Hematopoietic multipotent progenitor cell treated with erythropoietin and hydrocortisone succinate and interleukin-3 and kit ligand, for 6 days (in vitro differentiated cells): ENCODE measurements at places on chromosomes 16 and 17.

DNA sequence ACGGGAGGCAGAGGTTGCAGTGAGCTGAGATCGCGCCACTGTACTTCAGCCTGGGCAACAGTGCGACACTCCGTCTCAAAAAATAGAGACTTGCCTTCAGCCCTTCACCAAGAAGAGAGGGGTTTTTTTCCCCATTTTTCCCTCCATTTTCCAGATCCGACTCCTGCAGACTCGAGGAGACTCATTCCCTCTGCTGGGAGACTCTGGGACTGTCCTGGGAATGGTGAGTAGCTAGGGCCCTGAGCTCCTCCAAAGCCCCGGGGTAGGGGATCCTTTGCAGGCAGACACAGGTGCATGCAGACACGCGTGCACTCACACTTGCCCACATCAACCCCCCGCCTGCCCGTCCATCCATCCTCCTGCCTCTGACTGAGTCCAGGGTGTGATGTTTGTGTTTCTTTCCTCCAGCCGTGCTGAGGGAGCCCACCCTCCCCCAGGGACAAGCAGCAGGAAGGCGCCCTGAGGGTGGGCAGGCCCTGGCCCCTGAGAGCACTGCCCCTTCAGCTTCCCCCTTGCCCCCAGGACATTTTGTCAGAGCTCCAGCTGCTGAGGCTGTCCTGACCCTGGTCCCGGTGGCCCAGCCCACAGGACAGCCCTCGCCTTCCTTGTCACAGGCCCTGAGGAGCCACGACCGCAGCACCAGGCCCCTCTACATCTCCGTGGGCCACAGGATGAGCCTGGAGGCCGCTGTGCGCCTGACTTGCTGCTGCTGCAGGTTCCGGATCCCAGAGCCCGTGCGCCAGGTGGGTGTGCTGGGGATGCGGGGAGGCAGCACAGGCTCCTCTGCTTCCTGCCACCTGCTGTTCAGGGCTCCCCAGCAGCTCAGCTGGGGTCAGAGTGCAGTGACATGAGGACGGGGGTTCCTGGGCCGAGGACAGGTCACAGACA is 10.2 kb downstream of the ENDOV start:
- no peak for DNase-seq

DNA sequence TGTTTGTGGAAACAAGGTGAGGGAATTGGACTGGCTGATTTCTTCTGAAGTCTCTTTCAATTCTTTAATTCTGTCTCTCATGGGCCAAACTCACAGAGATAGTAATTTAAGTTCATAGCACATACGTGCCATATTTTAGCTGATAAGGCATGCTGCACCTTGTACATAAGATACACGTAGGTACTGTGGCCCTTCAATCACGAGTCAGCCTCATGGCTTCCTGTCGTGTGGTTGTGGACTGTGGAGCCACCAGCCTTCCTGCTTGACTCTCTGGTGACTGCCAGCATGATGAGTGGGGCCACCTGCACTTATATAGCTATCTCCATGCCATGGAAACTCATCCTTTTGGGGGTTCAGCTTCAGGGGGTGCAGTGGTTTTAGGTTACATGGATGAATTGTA is 25.1 kb downstream of the KSR1 start:
- peak; percentile 69 for DNase-seq

DNA sequence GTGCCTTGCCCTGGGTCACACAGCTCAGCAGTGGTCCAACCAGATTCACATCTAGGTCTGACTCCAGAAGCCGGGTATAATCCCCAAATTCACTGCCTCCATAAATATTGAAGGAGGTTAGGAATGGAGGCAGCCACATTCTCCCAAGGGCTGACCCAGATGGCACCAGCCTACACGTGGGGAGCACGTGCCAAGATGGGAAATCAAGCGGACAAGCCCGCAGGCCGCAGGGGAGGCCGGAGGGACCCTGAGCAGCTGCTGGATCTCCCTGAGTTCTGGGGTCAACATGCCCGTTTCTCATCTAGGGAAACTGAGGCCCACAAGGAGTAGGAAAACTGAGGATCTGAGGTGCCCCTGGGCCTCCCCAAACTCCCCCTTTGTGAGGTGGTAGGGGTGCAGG is 32.2 kb upstream of the CNEP1R1 start:
- DNase-seq: no peak

DNA sequence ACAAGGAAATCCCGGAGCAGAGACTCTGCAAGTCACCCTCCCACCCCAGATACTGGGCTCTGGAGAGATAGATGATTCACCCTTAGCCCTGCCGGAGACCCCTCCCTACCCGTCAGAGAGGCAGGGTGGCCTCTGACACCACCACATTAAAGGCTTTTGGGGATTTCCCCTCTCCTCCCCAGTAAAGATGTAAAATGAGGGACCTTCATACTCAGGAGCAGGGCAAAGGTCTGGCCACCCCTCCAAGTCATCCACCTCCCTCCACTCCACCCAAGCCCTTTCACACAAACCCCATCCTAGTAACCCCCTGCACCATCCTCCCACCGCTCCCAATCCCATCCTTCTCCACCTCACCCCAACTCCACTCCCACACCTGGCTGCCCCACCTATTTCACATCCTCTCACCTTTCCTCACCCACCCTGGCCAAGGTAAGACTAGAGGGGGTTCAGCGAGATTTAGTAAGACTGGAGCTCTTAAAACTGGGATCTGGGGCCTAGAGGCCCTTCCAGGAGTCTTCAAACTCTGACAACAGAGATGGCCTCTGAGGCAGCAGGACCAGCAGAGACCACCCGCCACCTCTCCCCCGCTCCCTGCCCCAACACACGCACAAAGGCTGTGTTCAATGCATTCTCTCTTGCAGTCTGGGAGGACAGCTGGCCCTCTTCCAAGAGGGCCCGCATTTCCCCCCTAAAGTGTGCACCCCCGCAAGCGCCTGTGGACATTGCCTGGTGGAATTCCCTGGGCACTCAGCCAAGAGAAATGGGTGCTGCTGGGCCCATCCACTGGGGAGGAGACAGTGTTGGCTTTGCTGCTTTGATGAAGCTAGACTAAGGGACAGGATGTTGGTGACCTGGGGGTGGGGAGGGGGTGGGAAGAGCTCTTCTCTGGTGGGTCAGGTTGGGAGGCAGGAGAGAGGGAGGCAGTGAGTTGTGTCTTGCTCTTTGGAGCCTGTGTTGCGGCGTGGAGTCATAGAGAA is 1.1 kb downstream of the ABAT start:
- DNase-seq: no peak

- DNase-seq: no peak
Measured at GRCh38 chr16:27811881-27812280, 251.6 kb downstream of the GSG1L start.

DNA sequence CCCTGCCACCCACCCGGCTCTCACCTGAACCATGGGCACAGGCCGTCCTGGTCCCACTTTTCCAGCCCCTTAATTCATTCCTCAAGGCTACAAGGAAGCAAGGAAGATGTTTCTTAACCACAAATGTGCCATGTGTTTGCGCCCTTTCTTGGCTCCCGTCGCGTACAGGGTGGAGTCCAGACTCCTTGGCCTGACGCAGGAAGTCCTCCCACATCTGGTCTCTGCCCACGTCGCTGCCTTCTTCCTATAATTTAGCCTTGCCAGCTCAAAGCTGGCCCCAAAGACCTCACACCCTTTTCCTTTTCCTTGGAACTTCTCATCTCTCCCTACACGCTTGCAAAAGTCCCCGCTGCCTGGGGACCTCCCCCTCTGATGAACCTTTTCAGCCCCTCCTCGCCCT is 38.8 kb upstream of the BHLHA9 start:
- peak; percentile 41 for DNase-seq

DNA sequence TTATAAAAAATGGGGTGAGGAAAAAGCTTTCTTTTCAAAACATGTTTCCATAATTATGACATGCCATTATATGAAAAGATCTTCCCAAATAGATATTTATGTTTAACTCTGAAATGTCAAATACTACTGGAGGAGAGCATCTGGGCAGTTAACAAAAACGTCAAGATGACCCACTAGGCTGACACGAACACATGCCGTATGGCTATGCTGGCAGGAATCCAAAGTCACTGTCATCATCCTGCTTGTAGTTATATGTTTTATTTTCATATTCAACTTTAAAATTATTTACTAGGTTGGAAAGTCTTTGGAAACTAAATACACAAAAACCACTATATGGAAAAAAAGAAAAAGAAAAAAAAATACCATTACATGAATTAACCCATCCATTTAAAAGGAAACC is 27.3 kb downstream of the ANKFY1 start:
- no peak for DNase-seq

- DNase-seq: no peak
Measured at GRCh38 chr16:56777001-56777400, 47.1 kb downstream of the NUP93 start.

- no peak for DNase-seq
Measured at GRCh38 chr17:12164085-12164484, 143.4 kb downstream of the MAP2K4 start.

GRCh38 chr17:78611607-78612006 is 34.4 kb upstream of the DNAH17 start:
- no peak for DNase-seq

DNA sequence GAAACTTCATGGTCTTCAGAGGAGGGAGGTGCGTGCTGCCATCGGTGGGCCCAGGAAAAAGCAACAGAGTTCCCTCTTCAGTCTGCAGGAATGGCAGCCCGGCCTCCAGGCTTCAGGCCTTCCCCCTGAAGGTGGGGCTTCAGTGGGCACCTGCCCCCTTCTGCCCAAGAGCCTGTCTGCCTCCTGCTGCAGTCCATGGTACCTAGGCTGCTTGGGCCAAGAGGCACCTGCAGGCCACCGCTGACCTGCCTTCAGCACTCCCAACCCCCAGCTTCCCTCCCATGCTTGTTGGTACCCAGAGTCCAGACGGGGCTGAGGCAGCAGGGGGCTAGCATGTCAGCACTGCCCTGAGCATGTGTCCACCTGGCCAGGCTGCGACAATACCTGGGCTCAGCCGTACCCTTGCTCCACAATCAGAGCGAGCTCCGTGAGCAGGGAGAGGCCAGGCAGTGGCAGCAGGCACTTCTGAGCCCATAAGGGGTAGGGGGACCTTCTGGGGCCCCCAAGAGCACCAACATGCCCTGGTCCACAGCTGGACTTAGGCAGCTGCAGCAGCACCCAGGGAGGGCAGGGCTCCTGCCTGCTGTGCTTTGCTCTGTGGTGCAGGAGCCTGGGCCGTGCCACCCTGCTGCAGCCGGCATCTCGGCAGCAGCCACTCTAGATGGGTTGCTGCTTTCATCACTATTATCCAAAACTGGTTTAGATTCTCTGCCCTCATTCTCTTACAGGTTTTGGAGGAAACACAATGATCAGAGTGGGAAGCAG is 77.2 kb upstream of the AKTIP start:
- no peak for DNase-seq

GRCh38 chr16:769184-769784 is 8.8 kb downstream of the MSLN start:
- DNase-seq: no peak

GRCh38 chr16:79601092-79601930 is 774 bp upstream of the MAF start:
- DNase-seq: peak; percentile 12

- DNase-seq: no peak
Measured at GRCh38 chr17:71395901-71396300, 724.9 kb upstream of the SOX9 start.

DNA sequence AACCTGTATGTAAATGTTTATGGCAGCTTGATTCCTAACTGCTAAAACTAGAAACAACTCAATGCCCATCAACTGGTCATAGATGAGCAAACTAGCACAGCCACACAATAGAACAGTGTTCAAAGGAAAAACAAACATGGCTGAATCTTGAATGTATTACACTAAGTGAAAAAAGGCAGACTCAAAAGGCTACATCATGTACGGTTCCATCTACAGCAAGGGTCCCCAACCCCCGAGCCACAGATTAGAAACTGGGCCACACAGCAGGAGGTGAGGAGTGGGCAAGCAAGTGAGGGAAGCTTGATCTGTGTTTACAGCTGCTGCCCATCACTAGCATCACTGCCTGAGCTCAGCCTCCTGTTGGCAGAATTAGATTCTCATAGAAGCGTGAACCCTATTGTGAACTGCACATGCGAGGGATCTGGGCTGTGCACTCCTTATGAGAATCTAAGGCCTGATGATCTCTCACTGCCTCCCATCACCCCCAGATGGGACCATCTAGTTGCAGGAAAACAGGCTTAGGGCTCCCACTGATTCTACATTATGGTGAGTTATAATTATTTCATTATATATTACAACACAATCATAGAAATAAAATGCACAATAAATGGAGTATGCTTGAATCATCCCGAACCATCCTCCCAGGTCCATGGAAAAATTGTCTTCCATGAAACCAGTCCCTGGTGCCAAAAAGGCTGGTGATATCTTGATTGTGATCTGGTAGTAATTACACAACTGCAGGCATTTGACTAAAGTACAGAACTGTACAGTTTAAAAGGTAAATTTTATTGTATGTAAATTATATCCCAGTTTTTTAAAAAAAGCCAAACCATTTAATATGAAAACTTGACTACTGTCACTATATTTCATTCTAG is 7.7 kb downstream of the CEP20 start:
- DNase-seq: no peak

DNA sequence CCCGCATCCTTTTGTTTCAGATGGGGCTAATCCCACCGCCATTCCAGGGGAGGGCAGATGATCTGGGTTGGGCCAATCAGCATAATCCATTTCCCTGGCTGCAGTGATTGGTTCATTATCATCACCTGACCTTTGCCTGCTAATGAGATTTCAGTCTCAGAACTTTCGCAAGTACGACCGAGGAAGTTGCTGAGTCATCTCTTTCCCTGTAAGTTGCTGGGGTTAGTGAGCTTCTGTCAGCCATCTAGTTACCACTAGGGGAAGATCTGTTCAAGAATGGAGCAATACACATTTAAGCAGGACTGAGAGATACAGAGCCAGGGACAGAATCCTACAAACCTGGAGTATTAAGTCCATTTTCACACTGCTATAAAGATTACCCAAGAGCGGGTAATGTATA is 65.3 kb upstream of the NUDT7 start:
- peak; percentile 32 for DNase-seq

DNA sequence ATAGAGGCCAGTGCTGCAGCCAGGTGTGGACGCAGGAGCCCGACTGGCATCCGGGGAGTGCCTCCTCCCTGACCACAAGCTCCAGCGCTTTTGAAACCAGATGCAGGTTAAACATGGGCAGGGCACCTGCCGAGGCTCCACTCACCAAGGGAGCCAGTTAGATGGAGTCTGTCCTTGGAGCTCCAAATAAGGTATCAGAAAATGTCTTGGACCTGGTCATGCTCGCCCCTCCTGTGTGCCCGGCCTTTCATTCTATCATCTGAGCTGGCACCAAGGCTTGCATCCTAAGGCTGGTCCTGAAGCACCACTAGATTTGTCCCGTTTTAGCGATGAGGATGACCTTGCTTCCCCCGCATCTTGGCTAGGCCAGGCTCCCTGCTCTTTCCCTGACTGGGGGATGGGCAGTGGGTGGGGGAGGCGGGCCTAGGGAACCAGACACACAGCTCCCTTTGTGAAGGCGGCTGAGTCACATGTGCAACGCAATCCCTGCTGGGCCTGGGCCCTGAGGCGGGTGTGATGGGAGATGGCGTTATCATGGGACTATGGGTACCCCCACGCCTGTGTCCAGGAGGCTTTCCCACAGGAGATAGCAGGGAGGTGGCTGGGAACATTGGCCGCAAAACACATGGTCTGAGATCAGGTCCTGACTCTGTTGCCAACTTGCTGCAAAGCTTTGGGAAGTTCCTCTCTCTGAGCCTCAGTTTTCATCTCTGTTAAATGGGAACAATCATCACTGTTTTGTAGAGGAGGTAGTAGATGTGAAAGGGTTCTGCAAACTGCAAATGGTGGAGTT is 5.0 kb upstream of the ADGRG1 start:
- DNase-seq: no peak

- DNase-seq: peak; percentile 40
Measured at GRCh38 chr17:2798678-2799077, 2.4 kb downstream of the RAP1GAP2 start.
